Heart right ventricle (tissue), 16 donors: ENCODE measurements at places on chromosomes 1 and 21.

GRCh38 chr1:246760422-246761347, 36.5 kb downstream of the SCCPDH start:
- DNase-seq: no peak

DNA sequence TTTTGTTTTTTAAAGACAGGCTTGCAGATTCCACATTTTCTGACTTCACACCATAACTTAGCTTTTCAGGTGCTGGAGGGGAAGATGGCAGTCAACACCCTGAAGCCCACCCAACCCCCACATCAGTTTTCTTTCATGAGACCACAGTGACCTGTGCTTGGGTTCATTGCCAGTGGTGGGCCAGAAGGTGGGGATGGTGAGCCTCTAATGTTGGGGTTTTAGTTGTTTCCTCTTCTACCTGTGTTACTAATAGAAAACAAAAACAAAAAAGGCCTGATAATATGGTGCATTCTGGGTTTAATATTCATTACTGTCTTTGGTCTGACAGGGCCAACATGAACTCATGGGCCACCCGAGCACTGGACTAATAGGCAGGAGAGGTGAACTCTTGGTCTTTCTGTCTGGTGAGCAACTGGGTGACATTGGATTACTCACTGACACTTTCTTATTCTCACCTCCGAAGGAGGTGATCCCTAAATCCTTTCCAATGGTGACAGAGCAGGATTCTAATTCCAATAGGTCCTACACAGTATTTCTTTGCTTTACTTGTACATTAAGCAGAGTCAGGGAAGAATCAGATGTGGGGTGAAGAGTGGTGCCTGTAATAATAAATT, 132.8 kb downstream of the CLIC6 start:
- DNase-seq: no peak

DNA sequence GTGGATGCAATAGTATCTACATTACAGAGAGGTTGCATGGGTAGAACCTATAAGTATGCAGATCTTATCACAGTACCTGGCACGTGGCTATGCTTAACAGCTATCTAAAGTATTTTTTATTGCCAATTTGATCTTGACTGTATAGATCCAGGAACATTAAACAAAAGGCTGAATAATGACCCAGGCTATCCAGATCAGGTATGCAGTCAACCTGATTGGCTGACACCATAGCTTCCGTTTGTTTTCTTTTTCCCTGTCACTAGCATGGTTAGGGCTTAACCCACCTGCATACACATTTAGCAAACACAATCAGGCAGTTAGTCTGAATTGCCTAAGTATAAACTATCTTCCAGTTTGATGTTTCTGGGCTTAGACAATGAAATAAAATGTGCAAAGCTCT, 264.9 kb upstream of the PLXNA2 start:
- no peak for DNase-seq

DNA sequence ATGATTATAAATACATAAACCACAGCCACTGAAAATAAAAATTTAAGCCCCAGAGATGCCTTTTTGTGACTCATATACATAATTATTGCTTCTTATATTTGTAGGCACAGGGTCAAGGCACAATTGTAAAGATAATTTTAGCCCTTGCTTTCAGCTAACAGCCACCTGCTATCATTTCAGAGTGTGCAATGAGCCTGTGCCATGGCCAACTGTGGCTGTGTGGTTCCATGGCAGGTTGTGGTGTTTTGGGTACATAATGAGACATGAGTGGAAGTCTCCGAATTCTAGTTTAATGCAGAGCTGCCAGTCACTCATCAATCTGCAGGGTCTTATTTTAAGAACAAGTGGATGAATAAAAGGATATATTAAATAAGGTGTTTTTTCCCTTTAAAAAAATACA, 346.9 kb upstream of the SNX7 start:
- no peak for DNase-seq

- DNase-seq: no peak
Observed at GRCh38 chr1:157277913-157278312, 139.7 kb upstream of the ETV3 start.

GRCh38 chr21:33362044-33362555, 37.3 kb downstream of the IFNAR1 start:
- no peak for DNase-seq

GRCh38 chr1:183039985-183040447, 16.8 kb downstream of the LAMC1 start:
- no peak for DNase-seq
